Subcutaneous adipose tissue (tissue), 4 donors: ENCODE measurements at places on chromosomes 6 and 20. TPM values are rescaled to one million over a fixed set of nuclear protein-coding genes. Genes with fewer than 3 reads are reported as not detected.

ADGRB3 gene
- total RNA-seq = 1.6 TPM

DOK5 gene
- total RNA-seq = 0.82 TPM

SAMD3 gene
- 3.1 TPM for total RNA-seq

ERVFRD-1 gene
- 0.65 TPM for total RNA-seq

SLC22A2 gene
- total RNA-seq = not detected
